ENCODE measurements at places on chromosomes 3 and 15.

GRCh38 chr3:9914559-9915253 lies 2.2 kb upstream of the IL17RC start:
- no peak for DNase-seq

- DNase-seq: no peak
Observed at GRCh38 chr3:171556574-171557145, 96.5 kb upstream of the TNIK start.

GRCh38 chr3:112512320-112512719 lies 13.0 kb upstream of the BTLA start:
- DNase-seq: no peak

DNA sequence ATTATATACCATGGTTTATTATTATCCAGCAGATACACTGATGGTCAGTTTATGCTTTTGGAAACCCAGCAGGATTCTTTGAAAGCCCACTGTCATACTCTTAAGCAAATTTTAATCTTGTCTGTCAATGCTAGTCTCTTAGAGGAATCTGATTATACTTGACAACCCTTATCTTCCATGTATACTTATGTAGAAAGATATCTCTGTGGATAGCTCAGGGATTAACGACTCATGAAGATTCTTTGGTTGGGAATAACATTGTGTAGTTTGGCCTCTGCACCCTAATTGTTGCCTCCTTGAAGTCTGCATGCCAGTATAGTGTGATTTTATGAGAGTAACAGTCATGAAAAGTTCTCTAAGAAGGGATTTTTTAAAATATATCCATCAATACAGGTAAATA lies 33.0 kb downstream of the FILIP1L start:
- no peak for DNase-seq

GRCh38 chr3:28791713-28792255 lies 443.2 kb upstream of the AZI2 start:
- no peak for DNase-seq

- DNase-seq: no peak
Observed at GRCh38 chr15:81280696-81281455, 43.1 kb downstream of the STARD5 start.

DNA sequence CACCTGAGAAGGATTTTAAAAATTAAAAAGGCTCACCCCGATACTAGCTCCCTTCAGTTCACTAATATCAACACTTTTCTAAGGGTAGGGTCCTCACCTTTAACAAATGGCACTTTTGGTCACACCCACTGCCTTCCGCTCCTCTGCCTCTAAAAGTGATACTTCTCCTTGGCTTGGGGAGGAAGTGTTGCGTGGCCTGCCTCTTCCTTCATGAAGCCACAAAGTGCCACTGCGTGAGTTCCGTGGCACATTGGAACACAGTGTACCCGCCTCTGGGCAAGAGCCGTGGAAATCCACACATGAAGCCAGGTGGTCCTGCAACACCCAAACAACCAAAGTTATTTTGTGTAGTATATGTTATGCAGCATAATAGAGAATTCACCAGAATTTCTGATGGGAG lies 3.9 kb downstream of the B4GALT4 start:
- DNase-seq: no peak

- no peak for DNase-seq
Observed at GRCh38 chr3:170553788-170554757, 31.8 kb downstream of the SLC7A14 start.

DNA sequence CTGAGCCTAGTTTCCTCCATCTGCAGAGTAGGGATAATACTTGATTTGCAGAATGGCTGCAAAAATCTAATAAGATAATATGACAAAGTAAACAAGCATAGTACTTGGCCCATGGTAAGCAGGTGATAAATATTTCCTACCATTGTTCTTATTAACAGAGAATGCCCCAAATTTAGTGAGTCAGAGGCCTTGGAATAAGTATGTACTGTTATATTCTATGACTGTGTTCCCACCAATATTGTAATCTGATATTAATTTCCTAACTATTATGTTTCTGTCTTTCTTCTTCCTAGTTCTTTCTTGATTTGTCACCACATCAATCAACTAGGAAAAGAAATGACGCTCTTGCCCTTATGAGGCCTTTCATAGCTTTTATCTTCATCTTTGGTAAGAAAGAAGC lies 178.4 kb upstream of the SLC2A2 start:
- DNase-seq: no peak

GRCh38 chr15:63255489-63255990 lies 21.9 kb upstream of the APH1B start:
- no peak for DNase-seq

DNA sequence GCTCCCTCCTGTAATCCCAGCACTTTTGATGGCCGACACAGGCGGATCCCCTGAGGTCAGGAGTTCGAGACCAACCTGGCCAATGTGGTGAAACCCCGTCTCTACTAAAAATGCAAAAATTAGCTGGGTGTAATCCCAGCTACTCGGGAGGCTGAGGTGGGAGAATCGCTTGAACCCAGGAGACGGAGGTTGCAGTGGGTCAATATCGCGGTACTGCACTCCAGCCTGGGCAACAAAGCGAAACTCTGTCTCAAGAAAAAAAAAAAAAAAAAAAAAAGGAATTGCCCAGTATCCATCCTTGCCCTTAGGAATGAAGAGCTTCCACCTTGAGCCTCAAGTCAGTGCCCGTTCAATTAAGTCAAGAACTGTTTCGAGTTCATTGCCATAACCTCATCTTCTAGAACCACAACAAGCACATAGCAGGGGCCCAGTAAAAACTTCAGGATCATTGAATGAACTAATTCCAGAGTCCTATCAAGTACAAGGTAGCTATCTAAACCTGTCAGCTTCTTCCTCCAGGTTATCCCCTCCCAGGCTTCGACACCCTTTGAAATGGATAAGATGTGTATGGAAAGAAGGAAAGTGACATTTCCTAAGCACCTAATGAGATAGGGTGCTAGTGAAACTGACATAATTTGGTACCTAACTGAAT lies 826 bp downstream of the DBR1 start:
- DNase-seq: peak; percentile 3

DNA sequence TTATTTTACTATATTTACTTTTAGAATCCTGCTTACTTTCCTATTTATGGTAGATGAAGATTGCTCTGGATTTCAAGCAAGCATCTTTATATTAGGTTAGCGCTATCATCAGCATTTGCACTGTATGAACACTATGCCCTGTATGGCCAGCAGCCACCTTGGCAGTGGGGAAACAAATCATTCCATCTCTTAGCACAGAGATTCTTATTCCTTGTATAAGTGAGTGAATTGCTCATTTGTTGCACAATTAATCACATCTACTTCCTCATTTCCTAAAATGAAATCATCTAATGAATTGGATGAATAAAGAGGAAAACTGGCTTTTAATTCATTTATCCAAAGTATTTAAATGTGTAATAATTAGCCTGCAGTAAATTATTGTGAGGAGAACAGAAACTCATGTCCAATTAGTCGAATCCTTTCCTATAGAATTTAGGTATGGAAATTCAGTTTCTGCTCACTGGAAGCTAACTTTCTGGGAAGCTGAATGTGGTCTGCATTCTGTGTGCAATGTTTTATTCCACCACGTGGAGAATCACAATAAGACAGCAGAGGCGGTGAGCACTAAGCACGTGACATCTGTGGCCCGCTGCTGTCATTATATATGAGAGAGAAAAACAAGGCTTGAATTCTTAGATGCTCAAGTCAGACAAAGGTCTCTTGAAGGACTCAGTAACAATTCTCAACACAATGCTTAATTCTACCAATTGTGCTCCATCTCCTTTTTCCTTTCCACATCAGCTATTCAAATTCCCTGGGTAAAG lies 93.4 kb downstream of the PEX5L start:
- DNase-seq: no peak

GRCh38 chr15:46280762-46281542 lies 646.1 kb downstream of the SQOR start:
- DNase-seq: no peak

GRCh38 chr3:51710631-51711351 lies 3.9 kb downstream of the GRM2 start:
- DNase-seq: no peak

- no peak for DNase-seq
Observed at GRCh38 chr3:17602126-17602525, 140.3 kb downstream of the TBC1D5 start.

DNA sequence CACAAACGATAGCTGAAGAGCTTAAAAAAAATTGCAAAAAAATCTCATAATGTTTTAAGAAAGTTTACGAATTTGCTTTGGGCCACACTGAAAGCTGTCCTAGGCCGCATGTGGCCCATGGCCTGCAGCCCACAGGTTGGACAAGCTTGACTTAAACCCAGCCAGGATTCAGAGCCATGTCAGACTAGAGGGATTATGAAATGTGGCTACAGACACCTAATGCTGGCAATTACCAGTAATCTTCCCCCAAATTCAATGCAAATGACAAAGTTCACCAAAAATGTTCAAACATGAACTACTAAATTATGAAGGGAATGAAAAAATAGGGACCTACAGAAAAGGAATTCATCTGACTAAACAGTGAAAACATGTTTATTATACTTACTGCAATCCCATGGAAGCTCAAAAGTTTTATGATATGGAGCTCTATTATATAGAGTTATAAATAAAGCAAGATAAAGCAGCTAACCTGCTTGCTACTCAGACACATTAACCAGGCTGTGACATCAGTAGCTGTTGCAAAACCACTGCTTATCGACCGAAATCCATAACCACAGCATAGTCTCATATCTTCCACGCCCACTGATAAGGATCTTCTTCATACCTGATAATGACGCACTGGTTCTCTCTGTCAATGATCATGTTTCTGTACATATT lies 49.2 kb downstream of the LDHAL6B start:
- no peak for DNase-seq

GRCh38 chr3:127452321-127452821 lies 138.2 kb downstream of the TPRA1 start:
- no peak for DNase-seq

DNA sequence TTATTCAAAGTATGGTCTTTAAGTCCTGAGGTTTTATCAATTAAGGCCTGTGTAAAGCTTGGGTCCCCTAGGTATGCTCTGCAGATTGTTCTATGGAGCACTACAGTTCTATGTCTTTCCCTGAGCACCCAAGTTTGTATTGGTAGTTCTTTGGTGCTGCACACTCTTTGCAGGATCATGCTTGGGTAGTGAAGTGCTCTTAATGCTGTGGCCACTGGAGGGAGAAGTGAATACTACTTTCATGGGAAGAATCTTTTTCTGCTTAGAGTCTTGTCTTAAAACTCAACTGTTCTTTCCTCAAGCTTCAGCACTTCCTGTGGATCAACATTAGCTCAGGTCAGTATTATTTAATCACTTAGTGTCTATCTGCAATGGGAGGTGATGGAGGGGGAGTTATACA lies 93.6 kb upstream of the CFAP20DC start:
- no peak for DNase-seq

GRCh38 chr3:115156046-115156654 lies 9.1 kb upstream of the ZBTB20 start:
- DNase-seq: no peak

- DNase-seq: no peak
Observed at GRCh38 chr3:52299879-52300611, 12.4 kb downstream of the GLYCTK start.

DNA sequence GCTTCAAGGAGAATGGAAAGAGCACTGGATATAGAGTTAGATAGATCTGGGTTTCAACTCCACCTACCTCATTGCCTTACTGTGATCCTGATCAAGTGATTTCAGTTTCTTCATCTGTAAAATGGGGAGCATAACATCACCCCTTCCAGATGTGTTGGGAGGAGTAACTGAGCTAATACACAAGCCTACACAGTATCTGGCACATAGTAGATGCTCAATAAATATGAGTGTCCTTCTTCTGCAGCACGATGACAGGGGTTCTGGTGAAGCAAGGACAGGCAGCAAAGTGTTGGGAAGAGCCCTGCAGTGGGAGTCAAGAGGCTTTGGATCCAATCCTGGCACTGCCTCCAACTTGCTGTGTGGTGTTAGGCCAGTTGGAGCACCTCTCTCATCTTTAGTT lies 270.0 kb downstream of the UACA start:
- DNase-seq: no peak

- no peak for DNase-seq
Observed at GRCh38 chr15:93929375-93930094, 301.8 kb upstream of the MCTP2 start.

GRCh38 chr3:52330194-52330805 lies 14.2 kb downstream of the DNAH1 start:
- no peak for DNase-seq

GRCh38 chr3:14957925-14958324 lies 10.5 kb downstream of the NR2C2 start:
- no peak for DNase-seq

DNA sequence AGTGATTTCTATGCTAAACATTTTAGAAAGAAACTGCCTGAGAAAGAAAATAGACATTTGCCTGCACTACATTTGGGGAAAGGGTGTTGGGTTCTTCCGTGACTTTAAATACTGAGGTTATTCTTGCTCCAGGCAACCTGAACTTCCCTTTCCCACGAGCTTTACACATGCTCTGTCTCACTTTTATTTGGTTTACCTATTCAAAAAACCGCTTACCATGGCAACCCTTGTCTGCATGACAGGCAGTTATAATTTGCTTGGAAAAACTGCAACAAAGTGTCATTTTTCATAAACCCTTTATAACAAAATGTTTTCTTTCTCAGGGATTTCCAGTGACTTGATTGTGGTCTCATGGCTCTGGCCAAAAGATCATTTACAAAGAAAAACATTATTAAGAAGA lies 416.3 kb upstream of the MEIS2 start:
- DNase-seq: no peak

DNA sequence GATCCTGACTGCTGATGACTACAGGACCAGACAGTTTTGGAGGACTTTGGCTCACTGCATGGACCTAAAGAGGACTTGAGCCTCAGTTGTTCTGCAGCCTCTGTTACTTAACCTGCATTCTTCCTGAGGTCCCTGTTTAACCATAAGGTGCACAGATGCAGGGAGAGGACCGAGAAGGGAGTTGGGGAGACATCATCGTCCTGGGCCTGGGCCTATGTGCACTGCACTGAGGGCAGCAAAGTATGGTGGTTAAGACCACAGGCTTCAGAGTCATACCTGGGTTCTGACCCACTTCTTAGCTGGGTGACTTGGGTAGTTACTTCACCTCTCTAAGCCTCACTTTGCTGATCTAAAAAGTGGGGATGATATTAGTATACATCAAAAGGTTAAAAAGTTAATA lies 21.9 kb downstream of the KY start:
- no peak for DNase-seq

- DNase-seq: no peak
Observed at GRCh38 chr3:58151637-58152036, 59.1 kb downstream of the DNASE1L3 start.

DNA sequence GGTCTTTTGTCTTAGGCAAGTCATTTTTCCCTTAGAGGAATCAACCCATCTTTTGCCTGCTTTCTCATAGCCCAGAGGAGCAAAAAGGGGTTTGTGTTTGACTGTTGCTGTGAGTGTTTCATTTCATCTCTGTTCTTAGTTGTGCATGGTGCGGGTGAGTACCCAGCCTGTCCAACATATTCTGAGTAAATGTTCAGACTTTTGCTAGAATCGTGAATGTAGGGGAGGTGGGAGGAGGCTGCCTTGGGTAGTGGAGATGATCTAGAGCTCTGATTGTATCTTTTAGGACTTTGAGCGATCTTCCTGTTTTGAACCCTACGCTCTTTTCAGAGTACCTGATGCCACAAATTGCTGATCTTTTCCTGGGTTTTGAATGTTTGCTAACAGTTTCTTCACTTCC lies 123.1 kb downstream of the ZNF609 start:
- no peak for DNase-seq

GRCh38 chr3:70871909-70872656 lies 559.6 kb upstream of the MDFIC2 start:
- DNase-seq: no peak

Measured in effector memory CD8-positive, alpha-beta T cell (primary cell).